ENCODE measurements at places on chromosomes 11 and 22.
A peak's percentile ranks its signal among the peaks of the same experiment; 100 is the strongest.

DNA sequence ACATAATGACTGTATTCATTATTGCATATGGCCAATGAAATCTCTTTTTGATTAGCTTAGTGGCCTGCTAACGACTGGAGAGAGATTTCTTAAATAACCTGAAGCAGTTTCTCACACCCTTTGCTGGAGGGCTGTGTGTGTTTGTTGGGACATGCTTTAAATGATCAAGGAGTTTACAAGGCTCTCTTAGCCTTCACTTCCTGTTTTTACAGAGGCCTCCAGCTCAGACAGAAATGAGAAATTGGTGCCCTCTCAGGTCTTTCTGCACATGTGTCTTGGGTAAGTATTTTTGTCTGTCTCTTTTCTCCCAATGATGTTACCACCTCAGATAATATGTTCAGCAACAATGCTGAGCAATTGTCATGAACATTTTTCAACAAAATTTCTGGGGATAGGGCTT lies 884.4 kb upstream of the CNTN5 start:
- DNase-seq = no peak

DNA sequence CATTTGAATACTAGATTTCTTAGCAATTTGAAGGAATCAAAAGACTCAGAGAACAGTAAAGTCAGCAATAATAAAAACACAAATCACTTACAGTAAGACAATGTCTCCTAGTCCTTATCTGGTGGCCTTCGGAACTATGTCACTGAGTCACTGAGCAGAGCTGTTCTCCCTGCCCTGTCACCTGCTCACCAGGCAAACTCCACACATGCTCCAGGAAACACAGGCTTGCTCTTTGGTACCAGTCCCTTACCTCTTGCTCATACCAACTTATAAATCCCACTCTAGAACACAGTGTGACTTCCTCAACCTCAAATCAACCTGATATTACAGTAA lies 81.1 kb upstream of the CHRM4 start:
- DNase-seq = no peak

- peak; percentile 39 for DNase-seq
Measured at GRCh38 chr11:60528934-60529333, 13.7 kb downstream of the MS4A13 start.

- no peak for DNase-seq
Measured at GRCh38 chr11:69351460-69351859, 57.5 kb downstream of the MYEOV start.

DNA sequence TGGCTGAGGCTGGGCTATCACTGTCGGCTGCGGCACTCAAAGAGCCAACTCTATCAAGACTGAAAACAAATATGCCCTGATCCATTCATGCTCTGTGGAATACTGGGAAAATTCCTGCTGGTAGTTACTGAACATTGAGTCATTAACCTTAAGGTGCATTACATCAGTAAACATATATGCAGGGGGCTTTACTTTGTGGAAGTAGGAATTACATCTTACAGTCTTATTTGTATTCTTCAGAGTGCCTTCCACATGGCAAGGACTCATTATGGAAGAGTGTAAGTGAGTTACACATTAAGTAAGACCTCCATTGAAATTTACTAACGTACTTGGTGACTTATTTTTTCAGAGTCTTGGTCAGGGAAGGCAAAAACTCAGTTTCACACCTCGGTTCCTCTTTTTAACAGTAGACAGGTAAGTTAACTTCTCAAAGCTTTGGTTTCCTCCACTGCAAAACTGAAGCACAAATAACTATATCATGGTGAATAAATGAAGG lies 4.5 kb downstream of the OR5B21 start:
- DNase-seq = peak; percentile 40
